ENCODE measurements at places on chromosomes 1 and 21.

- no peak for DNase-seq
Measured at GRCh38 chr1:207015791-207016190, 16.8 kb downstream of the C1orf116 start.

GRCh38 chr1:34876406-34876805 is 16.9 kb upstream of the SMIM12 start:
- no peak for DNase-seq

GRCh38 chr1:70142075-70142474 is 63.3 kb downstream of the LRRC40 start:
- no peak for DNase-seq

- DNase-seq: no peak
Measured at GRCh38 chr1:193358419-193358818, 172.0 kb upstream of the B3GALT2 start.

GRCh38 chr1:200184196-200184595 is 156.7 kb downstream of the NR5A2 start:
- DNase-seq: peak; percentile 90

DNA sequence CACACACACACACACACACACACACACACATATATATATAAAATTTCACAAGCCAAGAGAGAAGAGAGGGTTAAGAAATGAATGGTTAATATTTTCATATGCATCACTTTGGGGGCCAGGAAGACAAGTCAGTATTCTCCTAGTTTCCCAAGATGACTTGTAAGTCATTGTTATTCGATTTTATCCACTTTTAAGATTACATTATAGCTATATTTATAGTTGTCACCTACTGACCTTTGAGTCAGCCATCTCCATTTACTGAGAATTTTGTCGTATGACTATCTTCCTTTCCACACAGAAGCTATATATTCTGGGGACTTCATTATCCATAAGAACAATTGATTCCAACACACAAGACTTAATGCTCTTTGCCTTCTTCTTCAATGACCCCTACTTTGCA is 8.9 kb downstream of the LYST start:
- DNase-seq: no peak

- DNase-seq: no peak
Measured at GRCh38 chr1:166925810-166926478, 49.4 kb downstream of the ILDR2 start.

DNA sequence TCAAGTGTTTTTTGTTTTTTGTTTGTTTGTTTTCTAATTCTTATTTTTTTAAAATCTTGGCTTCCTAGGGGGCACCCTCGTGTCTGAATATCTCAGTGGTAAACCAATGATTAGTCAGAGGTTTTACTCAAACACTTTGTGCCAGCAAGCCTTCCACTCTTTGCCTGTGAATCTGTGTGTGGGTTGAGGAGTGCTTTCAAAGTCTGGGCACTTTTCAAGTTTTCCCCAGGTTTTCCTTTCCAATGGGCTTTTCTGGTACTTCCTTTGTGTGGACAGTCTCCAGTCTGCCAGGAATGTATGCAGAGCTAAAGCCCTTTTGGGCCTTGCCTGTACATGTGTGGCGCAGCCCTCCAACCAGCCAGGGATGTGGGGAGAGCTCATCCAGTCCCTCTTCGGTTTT is 9.7 kb upstream of the PPIE start:
- peak; percentile 33 for DNase-seq

DNA sequence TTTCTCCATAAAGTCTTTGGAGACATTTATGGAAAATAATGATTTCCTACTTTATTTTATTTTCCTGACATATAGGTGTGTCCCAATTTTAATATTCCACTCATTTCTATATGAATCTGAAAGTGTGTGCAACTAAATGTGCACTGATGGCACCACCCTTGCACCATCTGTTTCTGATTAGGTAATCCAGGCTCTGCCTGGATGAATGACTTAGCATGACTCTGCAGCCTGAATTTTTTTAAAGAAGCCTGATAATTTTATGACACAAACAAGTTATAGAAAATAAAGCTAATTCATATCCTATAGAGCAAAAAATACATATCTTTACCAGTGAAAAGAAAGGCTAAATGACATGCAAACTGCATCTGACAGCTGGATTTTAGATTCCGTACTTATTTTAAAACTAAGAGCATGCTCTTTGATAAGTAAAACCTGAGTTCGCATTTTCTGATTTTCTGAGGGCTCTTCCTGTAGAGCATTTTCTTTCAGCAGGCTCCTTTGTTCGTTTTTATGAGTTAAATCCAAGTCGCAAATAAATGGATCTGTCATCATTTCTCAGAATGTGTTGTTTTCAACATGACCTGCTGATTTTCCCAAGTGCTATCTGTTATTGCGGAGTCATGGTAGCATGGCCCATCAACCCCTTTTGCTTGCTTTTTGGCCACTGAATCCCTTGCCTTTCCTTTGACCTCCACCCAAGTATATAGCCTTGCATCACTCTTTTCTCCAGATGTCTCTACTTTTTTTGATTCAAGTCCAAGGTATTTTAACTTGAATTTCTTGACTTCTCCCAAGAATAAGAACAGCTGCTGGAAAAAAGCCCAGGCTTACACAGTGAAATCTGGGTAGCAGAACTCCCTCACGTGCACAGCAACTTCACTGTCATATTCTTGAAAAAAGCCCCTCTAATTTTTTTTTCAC is 52.8 kb upstream of the LYPLAL1 start:
- peak; percentile 54 for DNase-seq

GRCh38 chr1:60994828-60995492 is 87.4 kb upstream of the NFIA start:
- DNase-seq: no peak

DNA sequence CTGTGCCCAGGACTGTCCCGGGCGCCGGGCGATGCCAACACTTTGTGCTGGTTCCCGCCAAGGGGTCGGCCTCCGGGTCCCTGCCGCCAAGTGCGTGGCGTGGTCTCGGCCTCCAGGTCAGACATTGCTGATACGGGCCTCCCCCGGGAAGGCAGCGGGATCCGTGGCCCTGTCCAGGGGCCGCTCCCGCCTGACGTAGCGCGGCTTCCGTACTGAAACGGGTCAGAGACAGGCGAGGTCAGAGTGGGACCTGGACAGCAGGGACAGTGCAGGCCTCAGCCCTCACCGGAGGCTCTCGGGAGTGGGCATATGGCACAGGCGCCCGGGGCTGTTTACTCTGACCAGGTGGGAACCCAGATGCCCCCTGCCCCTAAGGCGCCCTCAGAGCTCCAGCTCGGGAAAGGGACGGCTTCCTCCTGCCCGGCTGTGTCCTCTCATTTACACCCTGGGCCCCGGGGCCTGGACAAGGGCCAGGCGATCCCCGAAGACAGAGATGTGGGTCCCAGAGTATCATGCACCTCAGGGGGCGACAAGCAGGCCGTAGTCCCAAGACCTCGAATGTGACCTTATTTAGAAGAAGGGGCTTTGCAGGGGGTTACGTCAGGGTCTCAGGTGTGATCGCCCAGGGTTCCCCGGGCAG is 8.8 kb upstream of the RNF223 start:
- DNase-seq: no peak

- no peak for DNase-seq
Measured at GRCh38 chr1:191086910-191087309, 609.2 kb upstream of the BRINP3 start.

- no peak for DNase-seq
Measured at GRCh38 chr1:230282157-230282556, 144.0 kb downstream of the PGBD5 start.

- no peak for DNase-seq
Measured at GRCh38 chr1:31814631-31815306, 1.1 kb downstream of the SPOCD1 start.

DNA sequence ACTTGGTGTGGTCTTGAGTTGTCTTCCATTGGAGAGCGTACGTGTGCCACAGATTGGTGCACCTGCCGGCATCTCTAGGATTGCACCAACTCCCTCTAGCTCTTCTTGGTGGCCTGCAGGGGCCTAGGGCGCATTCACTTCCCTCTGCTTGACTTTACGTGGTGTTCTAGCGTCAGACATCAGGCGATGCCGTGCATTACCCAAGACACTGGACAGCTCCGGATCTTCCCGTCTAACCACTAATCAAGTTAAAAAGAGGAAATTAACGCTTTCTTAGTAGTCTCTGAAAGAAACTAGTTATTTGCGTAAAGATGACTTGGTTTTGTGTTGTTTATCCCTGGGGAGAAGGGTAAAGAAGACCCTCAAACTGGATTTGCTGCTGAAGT is 510 bp upstream of the IL10RB start:
- DNase-seq: peak; percentile 98

DNA sequence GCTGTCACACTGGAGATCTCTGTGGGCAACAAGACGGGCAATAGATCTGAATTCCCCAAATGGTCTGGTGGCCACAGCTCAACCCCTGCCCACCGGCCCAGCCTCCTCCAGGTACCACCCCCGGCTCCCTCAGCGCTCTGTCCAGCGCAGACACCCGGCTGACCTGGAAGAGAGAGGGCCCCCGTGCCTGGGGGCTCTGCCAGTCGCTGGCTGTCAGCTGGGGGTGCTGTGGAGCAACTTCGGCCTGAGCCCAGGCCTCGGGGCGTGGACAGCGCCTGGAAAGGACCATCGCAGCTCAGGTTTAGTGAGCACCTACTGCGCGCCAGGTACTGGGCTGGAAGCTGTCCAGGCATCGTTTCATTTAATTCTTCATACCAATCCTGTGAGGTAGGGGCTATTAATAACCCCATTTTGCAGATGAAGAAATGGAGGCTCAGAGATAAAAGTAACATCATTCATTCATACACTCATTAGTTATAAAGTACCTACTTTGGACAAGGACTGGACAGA is 51.0 kb downstream of the AHDC1 start:
- no peak for DNase-seq

DNA sequence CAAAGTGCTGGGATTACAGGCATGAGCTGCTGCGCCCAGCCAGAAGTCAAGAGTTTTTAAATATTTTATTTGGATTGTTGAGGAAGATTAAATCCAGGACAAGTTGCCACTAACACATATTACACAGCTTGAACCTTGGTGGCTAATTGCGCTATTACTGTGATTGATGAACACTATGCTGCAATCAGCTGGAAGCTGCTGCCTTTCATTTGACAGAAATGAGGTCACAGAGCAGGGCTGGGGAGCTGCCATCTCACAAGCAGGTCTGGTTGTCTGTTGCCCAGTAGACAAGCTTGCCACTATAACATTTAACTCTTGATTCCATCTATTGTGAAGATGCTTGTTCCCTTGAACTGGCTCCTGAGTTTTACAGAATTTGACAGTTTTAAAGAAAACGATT is 37.4 kb upstream of the NRDC start:
- DNase-seq: no peak

GRCh38 chr21:35171385-35171784 is 122.3 kb upstream of the RUNX1 start:
- DNase-seq: no peak

GRCh38 chr1:150002217-150002616 is 8.3 kb downstream of the OTUD7B start:
- no peak for DNase-seq

DNA sequence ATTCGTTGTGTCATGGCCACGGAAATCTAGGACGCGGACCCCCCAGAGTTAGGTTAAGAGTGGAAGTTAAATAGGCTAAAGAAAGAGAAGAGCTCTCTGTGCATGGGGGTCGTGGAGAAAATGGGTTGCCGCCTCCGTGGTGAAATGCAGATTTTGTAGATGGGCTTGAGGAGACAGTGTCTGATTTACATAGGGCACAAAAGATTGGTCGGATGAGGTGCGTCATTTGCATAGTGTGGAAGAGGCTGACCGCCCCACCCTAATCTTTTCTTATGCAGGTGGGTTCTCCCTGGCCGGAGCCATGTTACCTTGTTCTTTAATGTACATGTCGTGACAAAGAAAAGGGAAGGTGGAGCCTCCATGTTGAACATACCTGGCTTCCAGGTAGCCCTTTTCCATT is 14.3 kb upstream of the SLC5A9 start:
- DNase-seq: no peak

- DNase-seq: peak; percentile 83
Measured at GRCh38 chr21:42467140-42467983, 28.7 kb downstream of the RSPH1 start.

DNA sequence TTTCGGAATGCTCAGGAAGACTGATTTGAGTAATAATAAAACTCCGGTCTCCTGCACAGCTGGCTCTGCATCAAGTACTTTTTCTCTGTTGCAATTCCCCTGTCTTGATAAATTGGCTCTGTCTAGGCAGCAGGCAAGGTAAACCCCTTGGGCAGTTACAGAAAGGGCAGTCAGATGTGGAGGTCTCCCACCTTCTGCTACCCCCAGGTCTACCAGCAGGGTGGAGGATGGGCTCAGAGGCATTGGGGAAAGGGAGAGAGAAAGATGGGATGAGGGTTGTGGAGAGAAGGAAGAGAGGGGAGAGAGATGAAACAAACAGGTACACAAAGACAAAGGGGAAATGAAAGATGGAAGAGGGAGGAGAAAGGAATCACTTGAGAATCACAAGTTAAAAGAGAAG is 156.8 kb downstream of the MIS18A start:
- DNase-seq: no peak

DNA sequence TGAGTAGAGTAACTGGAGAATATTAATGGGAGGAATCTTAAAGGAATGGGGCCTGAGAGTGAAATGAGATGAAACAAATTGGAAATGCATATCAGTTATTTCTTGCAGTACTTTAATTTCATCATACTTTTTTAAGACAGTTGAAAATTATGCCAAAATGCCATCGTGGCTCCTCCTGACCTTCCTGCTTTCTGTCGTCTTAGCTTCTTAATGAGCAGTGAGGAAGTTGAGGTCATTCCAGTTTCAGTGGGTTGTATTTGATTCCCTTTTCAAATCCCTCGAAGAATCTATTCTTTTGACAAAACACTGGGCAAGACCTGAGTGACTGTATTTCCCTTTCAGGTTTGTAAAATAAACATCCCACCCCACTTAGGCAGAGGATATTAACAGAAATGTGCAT is 134.9 kb upstream of the MAP1LC3C start:
- DNase-seq: peak; percentile 17

DNA sequence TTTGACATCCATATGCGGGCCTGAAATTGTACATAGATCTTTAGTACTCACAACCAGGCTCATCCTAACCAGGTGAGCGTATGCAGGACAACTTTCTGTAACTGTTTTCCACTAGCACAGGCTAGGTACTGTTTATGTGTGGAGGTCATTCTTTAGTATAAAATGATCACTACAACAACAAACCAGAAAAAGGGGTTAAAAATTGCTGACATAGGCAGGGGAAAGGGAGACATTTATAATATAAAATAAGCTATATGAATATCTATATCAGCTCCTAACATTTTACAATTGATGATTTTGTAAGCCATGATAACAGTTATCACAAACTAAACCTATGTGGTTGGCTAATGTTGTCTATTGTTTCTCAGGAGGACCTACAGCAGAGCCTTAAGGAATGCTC is 37.6 kb downstream of the RGS5 start:
- no peak for DNase-seq

DNA sequence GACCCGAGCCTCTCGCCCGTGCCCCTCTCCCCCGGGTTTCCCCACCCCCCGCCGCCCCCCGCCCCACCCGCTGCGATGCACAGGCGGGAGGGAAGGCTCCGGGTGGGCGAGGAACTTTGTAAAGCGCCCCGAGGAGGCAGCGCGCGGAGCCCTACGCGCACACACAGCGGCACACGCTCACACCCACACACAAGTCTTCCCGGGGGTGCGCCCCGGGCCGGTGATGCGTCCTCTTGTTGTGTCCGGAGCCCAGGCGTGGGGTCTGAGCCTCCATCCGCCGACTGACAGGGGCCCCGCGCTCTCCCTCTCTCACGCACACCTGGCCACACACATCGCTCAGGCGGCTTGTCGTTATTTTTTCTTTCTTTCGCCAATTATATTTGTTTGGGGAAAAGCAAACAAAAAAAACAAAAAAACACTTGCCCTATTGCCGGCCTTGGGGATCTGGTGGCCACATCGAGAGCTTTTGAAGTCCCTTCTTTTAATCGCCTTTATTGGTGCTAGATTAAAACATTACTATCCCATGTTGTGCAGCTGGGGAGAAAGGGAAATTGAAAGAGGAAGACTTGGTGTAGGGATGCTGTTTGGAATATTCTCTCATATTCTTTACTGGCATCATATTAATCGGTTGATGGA is 770 bp downstream of the NTNG1 start:
- DNase-seq: peak; percentile 8
